ENCODE measurements at places on chromosomes 1 and 21.

DNA sequence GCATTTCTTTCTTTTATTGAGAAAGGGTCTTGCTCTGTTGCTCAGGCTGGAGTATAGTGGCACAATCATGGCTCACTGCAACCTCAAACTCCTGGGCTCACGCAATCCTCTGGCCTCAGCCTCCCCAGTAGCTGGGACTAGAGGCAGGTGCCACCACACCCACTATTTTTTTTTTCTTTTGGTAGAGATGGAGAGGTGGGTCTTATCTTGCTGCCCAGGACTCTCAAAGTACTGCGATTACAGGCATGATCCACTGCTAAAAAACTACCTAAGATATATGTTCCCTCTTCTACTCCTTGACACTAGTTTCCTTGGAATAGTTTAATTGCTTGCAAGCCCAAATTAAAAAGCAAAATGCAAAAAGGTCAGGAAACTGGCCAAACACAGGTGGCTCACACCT, 56.9 kb upstream of the GUCA2A start:
- peaks cover 55% of the 10 kb centered on the region for H3K36me3 ChIP-seq
- H3K27ac ChIP-seq = no peak overlapping the region
- peaks cover 17% of the 10 kb centered on the region for H3K4me1 ChIP-seq

- H3K36me3 ChIP-seq = no peaks in the 10 kb centered on the region
- DNase-seq = no peak
- no peak overlapping the region for H3K4me3 ChIP-seq
- H3K27ac ChIP-seq = no peak overlapping the region
Observed at GRCh38 chr1:192395211-192395610, 78.4 kb downstream of the RGS21 start.

DNA sequence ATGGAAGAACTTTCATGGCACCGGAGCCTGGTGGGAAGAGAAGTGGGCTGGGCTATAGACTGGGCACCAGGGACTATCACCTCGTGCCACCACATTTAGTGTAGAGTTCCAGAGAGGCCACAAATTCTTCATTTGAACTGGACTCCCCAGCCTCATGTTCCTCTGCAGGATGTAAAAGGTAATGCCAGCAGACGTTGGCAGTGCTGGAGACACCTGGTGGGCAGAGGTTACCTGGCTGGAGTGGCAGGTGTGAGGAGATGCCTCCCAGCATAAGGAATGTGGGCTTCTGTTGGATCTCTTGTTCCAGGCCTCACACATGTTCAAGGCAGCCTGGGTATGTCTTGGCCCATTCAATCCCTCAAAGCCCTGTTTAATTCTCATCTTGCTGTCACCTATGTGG, 35.2 kb downstream of the TEX35 start:
- H3K4me1 ChIP-seq = peaks cover 12% of the 10 kb centered on the region
- H3K27me3 ChIP-seq = no peaks in the 10 kb centered on the region
- H3K27ac ChIP-seq = no peak overlapping the region
- H3K4me3 ChIP-seq = no peak overlapping the region
- H3K36me3 ChIP-seq = peaks cover 63% of the 10 kb centered on the region
- no peak for DNase-seq

GRCh38 chr1:228036701-228037231, 30.0 kb downstream of the WNT3A start:
- no peak for DNase-seq
- H3K36me3 ChIP-seq = peaks cover 6% of the 10 kb centered on the region

- H3K36me3 ChIP-seq = peaks cover 5% of the 10 kb centered on the region
- DNase-seq = no peak
- no peak overlapping the region for H3K4me3 ChIP-seq
- H3K27me3 ChIP-seq = peaks cover 9% of the 10 kb centered on the region
Observed at GRCh38 chr1:185486346-185486745, 169.3 kb upstream of the IVNS1ABP start.

- H3K27me3 ChIP-seq = peaks cover 6% of the 10 kb centered on the region
- H3K36me3 ChIP-seq = peaks cover 1% of the 10 kb centered on the region
- no peak overlapping the region for H3K4me3 ChIP-seq
- H3K4me1 ChIP-seq = peaks cover 81% of the 10 kb centered on the region
- H3K27ac ChIP-seq = no peak overlapping the region
Observed at GRCh38 chr1:230144010-230144614, 77.1 kb downstream of the GALNT2 start.

DNA sequence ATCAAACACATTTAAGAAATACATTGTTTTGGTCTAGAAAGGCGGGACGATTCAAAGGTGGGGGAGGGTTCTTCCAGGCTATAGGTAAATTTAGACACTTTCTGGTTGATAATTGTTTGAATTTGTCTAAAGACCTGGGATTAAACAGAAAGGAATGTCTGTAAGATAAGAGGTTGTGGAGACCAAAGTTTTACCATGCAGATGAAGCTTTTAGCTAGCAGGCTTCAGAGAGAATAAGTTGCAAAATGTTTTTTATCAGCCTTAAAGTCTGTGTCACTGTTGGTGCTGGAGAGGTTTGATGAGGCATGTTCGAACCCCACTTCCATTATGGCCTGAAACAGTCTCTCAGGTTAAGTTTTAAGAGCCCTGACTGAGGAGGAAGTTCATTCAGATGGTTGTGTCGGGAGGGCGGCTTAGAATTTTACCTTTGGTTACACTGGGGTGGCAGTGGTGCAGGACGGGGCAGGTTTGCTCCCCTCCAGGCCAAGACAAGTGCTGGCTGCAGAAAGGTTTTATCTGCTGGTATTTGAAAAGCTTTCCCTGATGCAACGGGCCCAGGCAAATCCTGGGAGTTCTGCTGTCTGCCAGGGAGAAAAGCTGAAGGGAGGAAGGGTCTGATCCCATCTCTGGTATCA, 16.0 kb upstream of the SLC2A5 start:
- no peak for DNase-seq
- H3K4me1 ChIP-seq = peaks cover 33% of the 10 kb centered on the region
- peak overlapping the region; percentile 35 for H3K27ac ChIP-seq
- H3K27me3 ChIP-seq = peaks cover 14% of the 10 kb centered on the region
- no peak overlapping the region for H3K4me3 ChIP-seq
